ENCODE measurements at places on chromosomes 1 and 21.

- DNase-seq: no peak
Observed at GRCh38 chr1:24918370-24918769, 11.7 kb downstream of the RUNX3 start.

DNA sequence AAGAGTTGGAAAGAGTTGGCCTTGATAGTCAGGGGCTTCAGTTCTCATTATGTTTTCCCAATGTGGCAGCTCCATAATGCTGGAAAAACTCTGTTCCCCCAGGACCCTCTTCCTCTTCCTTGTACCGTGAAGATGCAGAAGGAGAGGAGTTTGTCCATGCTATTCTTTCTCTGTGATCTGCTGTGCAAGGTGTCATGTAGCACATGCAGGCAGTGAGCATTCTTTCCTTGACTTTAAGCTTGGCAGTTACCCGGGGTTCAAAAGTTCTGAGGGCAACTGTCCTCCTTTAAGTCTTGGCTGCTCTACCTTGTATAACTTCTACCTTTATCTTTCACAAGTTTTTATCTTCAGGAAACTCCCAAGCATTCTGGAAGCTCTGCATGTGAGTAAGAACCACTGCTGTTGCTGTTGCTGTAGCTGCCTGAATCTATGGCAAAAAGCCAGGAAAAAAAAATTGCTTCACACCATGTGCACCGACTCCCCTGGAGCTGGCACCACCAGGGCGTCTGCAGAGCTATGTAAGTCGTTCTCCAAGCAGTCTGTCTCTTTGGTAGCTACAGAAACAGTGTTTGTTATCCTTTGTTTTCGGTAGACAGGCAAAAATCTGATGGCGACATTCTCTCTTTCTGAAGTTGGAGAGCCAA, 42.7 kb upstream of the SLC16A1 start:
- DNase-seq: peak; percentile 49

- no peak for DNase-seq
Observed at GRCh38 chr1:29709704-29710280, 473.5 kb downstream of the PTPRU start.

DNA sequence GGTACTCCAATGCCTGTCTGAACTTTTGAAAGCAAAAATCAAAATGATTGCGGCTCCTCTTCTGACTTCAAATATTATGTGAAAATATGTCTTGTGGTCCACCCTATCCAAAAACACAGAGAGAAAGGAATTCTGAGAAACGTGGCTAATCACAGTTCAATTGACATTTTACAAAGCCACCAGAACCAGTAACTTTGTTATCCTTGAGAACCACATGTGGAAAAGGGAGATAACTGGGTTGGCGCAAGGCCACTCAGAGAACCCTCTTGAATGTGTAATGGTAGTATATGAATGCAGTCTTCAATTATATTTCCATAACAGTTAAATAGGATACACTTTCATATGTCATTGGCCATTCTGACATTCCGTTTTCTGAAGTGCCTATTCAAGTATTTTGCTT, 1030.0 kb upstream of the TMPRSS15 start:
- no peak for DNase-seq

GRCh38 chr1:209443361-209443931, 140.1 kb upstream of the CAMK1G start:
- DNase-seq: no peak

GRCh38 chr1:56444960-56445646, 134.3 kb downstream of the PLPP3 start:
- DNase-seq: no peak

DNA sequence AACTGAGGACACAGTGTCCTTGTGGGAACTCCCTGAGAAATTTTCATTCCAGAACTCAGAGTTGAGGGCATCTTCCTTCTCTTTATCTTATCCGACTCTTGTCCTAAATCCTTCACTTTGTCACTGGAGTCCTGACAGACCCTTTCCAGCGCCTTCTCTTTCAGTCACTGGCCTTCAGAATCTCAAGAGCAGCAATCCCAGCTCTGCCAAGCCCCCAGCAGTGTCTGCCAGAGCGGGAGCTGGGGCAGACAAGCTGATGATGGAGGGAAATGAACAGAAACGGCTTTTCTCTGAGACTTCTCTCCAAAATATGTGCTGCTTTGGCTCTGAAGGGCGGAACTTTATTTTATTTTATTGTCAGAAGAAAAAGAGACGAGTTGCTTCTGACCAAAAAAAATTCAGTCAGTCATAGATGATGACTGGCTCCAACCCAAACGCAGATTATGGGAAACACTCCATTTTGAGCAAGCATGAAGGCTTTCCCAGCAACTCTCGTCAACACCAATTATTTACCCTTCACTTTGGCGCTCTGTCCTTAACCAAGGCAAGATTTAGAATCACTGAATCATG, 32.2 kb downstream of the MIS18A start:
- DNase-seq: no peak

Measured in MV-4-11 (cell line).